ENCODE measurements at places on chromosomes 4 and X. TPM values are rescaled to one million over a fixed set of nuclear protein-coding genes. Genes with fewer than 3 reads are reported as not detected.
A peak's percentile ranks its signal among the peaks of the same experiment; 100 is the strongest.

ADGRL3 gene
- not detected for total RNA-seq

DNA sequence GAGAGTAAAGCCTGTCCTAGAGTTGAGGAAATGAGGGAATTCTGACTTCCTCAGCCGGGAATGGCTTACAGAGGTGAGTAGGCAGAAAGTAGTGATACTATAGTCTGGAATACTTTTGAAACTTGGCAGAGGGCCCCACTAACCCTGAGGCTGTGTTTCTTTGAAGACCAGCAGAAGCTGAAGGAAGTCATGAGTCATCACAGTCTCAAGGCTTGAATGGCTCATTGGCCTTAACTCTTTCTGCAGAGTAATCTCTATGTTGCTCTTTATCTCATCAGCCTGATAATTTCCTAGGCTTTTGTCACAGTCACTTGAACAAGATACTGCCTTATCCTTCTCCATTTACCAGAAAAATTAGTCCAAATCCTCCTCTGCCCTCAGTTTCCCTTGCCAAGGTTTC, 80.8 kb downstream of the ANKRD50 start:
- no peak overlapping the region for H3K27ac ChIP-seq
- no peak overlapping the region for H3K4me3 ChIP-seq
- H3K4me1 ChIP-seq, result no peaks in the 10 kb centered on the region
- no peaks in the 10 kb centered on the region for H3K27me3 ChIP-seq
- no peak for DNase-seq

DNA sequence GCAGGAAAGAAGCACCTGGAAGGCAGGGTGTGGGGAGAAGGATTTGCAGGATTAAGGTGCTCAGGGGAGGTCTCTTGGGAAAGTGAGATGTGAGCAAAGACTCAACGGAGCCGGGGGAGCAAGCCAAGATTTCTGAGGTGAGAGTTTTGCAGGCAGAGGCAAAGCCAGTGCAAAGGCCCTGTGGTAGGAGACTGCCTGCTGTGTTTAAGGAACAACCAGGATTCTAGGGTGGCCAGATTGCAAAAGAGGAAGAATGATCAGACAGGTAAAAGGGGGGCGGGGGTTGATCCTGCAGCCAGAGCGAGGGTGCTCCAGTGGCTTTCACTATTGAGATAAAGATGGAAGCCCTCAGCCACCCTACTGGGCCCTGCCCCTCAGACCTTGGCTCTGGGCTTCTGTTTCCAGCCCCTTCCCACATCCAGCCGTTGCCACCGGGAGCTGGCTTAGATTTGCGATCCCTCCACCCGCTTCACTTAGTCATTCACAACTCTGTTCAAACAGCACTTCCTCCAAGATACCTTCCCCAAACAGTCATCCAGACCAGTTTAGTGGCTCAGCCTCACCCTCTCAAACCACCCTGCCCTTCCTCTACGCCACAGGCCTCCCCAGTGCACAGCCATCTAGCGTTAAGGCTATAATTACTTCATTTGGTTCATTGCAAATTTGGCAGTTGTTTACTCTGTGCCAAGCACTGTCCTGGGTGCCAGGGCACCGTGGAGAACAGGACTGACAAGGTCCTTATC, 23.3 kb upstream of the BCOR start:
- no peaks in the 10 kb centered on the region for H3K36me3 ChIP-seq
- H3K27ac ChIP-seq, result no peak overlapping the region

LGI2 gene
- total RNA-seq, result not detected

GRCh38 chrX:48715876-48716502, 19.5 kb downstream of the SUV39H1 start:
- H3K27me3 ChIP-seq, result no peaks in the 10 kb centered on the region
- H3K27ac ChIP-seq, result no peak overlapping the region
- no peaks in the 10 kb centered on the region for H3K36me3 ChIP-seq
- H3K4me3 ChIP-seq, result no peak overlapping the region
- DNase-seq, result no peak
- H3K4me1 ChIP-seq, result peaks cover 93% of the 10 kb centered on the region

LUZP4 gene
- total RNA-seq, result not detected

FAT4 gene
- total RNA-seq, result 0.04 TPM

DNA sequence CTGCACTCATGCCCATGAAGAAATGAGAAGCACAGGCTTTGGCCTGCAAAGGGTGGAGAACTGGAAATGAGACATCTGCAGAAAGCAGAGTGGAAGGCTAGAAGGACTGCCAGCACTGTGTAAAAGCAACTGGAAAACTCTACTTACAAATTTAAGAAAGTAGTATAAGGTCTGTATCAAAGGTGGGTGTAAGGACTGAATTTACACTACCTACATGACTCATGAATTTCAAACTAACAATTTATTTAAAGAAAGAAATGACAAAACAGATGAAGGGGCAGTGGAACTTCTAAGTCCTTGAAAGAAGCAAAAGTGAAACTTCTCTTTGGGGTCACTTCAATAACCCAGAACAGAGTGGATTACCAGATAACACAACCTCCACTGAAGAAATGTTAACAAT, 71.2 kb downstream of the SLC10A7 start:
- no peaks in the 10 kb centered on the region for H3K27me3 ChIP-seq
- H3K4me1 ChIP-seq, result no peaks in the 10 kb centered on the region
- no peaks in the 10 kb centered on the region for H3K36me3 ChIP-seq
- no peak for DNase-seq

GRCh38 chrX:13014111-13015096, 30.0 kb downstream of the FAM9C start:
- peak overlapping the region; percentile 51 for H3K27ac ChIP-seq
- no peaks in the 10 kb centered on the region for H3K27me3 ChIP-seq
- H3K4me3 ChIP-seq, result no peak overlapping the region
- no peak for DNase-seq
- no peaks in the 10 kb centered on the region for H3K36me3 ChIP-seq
- peaks cover 26% of the 10 kb centered on the region for H3K4me1 ChIP-seq

DNA sequence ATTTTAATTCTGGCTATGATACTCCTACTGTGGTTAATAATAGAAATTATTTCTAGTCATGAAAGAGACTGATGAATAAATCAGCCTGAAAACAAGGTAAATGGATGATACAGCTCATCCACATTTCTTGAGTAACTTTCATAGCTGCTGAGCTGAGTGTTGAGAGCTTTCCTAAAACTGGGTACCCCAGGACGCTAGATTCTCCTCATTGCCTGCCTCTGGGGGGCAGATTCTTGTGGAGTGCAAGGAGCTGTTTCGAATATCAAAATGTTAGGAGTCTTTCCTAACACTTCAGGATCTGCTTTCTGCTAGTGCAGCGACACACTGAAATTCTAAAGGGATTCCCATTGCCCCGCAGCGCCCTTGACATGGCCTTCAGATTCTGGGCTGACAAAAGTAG, 2.1 kb downstream of the MND1 start:
- H3K4me1 ChIP-seq, result peaks cover 4% of the 10 kb centered on the region
- H3K27ac ChIP-seq, result no peak overlapping the region
- no peak overlapping the region for H3K4me3 ChIP-seq
- H3K27me3 ChIP-seq, result no peaks in the 10 kb centered on the region

DNA sequence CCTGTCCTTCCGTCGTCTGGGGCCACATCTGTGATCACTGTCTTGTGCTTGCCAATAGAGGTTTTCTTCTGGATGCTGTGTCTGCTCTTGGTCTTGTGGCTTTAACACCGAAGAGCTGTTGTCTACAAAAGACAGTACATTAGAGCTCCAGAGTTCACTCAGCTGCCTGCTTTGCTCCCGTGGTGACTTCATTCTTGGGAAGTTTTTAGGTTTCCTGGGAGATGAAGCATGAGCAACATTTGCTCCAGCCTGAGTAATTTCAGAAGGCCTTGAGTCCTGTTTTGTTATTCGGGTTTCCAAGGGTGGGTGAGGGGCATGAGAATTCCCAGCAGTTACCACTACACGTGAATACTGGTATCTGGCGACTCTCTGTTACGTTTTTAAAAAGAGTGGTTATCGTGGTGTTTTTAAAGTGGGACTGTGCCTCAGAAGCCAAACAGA, 189.2 kb downstream of the SHROOM3 start:
- H3K36me3 ChIP-seq, result no peaks in the 10 kb centered on the region
- no peaks in the 10 kb centered on the region for H3K27me3 ChIP-seq
- H3K27ac ChIP-seq, result no peak overlapping the region

DNA sequence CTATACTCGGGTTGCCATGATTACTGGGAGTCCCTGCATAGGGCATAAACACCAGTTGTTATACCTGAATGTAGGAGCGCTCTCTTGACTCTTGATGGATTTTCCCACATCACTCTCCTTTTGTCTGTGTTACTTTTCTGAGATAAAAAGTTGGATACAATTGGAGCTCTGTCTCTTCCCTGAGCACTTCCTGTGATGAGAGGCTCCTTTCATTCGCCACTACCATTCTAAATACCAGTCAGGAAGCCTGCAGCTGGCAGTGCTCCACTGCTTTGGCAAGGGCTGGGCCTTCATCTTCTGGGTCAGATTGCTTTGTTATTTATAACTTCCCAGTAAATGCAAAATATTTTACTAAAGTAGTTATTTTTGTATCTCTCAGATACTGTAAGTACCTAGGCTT, 13.9 kb downstream of the TCEANC start:
- H3K4me1 ChIP-seq, result no peaks in the 10 kb centered on the region
- no peak for DNase-seq
- peaks cover 5% of the 10 kb centered on the region for H3K36me3 ChIP-seq
- no peaks in the 10 kb centered on the region for H3K27me3 ChIP-seq

DNA sequence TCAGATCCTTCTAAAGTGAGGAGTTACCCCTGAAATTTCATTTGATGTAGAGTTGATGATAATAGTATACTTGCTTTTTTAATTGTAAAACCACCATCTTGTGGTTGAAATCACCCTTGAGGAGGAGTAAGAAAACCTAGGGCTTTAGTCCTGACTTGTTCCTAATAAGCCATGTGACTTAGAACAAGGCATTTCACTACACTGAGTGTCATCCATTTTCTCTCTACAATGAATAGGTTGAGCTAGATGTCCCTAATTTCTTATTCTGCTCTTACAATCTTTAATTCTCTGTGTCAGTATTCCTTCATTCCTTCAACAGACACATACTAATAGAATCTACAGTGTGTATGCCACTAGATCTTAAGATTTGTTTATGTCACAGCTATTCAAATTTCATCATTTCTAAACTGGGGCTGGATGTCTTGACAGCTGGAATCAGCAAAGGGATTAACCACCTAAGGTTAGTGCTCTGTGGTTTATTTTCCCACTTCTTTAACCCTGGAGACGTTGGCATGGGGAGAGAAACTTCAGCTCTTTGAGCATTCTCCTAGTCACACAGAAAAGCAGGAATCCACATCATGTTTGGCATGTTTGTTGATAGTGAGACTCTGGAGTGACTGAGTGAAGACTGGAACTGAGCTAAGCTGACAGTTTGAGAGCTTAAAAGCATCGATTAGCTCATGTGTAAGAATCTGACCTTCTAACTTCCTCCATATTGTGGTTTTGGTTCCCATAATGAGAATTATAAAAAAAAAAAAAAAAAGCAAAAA, 246.3 kb downstream of the NDST4 start:
- H3K27ac ChIP-seq, result no peak overlapping the region
- no peaks in the 10 kb centered on the region for H3K27me3 ChIP-seq
- no peak overlapping the region for H3K4me3 ChIP-seq
- no peak for DNase-seq

DNA sequence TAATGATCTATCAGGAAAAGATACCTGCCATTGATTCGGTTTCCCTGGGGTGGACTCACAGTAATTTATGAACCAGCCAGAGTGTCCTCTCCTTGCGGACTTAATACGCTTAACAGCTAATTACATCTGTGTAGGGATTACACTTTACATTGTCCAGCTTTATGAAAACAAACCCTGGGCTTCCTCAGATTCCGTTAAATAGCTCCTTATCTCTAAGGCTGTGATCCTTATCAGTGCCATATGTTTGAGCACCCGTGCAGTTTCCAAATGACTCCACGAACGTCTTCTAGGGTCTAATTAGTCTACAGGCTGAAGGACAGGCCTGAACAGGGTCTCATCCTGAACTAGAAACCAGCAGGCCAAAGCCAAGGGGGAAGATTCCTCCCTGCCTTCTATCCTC, 56.9 kb downstream of the KDR start:
- H3K27ac ChIP-seq, result no peak overlapping the region
- H3K27me3 ChIP-seq, result no peaks in the 10 kb centered on the region
- H3K4me3 ChIP-seq, result no peak overlapping the region

S100G gene
- not detected for total RNA-seq

NPY5R gene
- not detected for total RNA-seq

DNA sequence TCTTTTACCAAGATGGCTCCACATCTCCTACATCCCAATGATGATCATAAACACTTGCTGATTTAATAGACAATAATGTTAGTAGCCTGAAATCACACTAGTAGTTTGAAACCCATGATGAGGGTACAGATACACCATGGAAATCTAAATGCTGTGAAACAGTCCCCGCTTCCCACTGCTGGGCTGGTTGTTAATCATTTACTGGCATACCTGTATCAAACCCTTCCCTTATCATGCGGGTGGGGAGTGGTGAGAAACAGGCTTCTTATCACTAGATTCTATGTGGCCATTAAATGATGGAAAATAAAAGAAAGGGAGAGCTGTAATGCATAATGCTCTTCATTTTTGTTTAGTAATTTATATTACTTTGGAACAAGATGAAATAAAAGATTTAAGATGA, 21.9 kb downstream of the MAOA start:
- no peak for DNase-seq
- no peaks in the 10 kb centered on the region for H3K4me1 ChIP-seq
- no peaks in the 10 kb centered on the region for H3K27me3 ChIP-seq
- no peaks in the 10 kb centered on the region for H3K36me3 ChIP-seq
- no peak overlapping the region for H3K4me3 ChIP-seq
- no peak overlapping the region for H3K27ac ChIP-seq

- DNase-seq, result no peak
- H3K27ac ChIP-seq, result no peak overlapping the region
- H3K4me3 ChIP-seq, result no peak overlapping the region
- H3K4me1 ChIP-seq, result no peaks in the 10 kb centered on the region
- no peaks in the 10 kb centered on the region for H3K36me3 ChIP-seq
These were observed 45.7 kb upstream of the NSUN7 start for GRCh38 chr4:40704073-40704472.
